ENCODE measurements at places on chromosomes 13 and 19.
A peak's percentile ranks its signal among the peaks of the same experiment; 100 is the strongest.

DNA sequence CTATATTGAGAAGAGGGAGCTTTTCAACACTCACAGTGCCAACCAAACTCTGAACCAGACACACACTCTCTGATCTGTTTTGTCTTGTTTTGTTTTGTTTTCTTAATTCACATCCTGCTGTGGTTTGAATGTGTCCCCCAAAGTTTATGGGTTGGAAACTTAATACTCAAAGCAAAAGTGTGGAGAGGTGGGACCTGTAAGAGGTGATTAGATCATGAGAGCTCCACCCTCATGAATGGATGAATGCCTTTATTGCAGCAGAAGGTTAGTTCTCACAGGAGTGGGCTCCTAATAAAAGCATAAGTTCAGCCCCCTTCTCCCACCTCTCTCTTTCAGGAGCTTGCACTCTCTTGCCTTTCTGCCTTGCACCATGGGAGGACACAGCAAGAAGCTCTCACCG is 957.1 kb downstream of the PCDH9 start:
- no peak for DNase-seq

GRCh38 chr19:48539503-48540096 is 12.4 kb upstream of the SULT2B1 start:
- no peak for DNase-seq

- DNase-seq = no peak
Measured at GRCh38 chr19:38580080-38580479, 37.7 kb downstream of the MAP4K1 start.

DNA sequence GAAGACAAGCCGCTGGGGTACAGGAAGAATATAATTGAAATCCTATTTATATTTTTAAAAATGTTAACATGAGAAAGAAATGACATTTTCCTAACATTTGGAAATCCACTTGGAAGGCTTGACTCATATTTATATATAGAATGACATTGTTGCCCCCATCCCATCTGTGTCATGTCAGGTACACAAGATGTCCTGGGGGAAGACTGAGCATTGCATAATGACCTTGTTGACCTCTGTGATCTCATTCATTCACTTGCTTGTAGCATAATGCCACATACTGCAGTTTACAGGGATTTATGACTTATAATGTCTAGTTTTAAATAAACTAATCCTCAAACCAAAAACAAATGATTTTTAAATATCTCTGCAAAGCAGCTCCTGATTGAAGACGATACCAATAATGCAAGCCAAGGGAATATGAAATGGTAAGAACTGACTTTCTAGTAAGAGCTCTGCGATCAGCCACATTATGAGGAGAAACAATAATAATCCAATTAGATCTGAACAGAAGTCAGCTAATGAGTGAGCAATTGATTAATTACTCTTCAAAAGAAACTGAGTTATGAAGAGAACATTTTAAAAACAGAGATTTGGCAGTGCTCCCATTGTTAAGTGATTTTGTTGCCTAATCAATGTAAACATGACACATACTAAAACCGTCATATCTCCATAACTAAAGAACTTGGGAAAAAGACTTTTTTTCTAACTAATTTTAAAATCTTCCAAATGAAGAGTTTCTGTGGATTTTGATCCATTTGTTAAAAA is 21.2 kb upstream of the VWA8 start:
- no peak for DNase-seq

GRCh38 chr19:800360-801029 is 3.2 kb downstream of the PTBP1 start:
- no peak for DNase-seq

DNA sequence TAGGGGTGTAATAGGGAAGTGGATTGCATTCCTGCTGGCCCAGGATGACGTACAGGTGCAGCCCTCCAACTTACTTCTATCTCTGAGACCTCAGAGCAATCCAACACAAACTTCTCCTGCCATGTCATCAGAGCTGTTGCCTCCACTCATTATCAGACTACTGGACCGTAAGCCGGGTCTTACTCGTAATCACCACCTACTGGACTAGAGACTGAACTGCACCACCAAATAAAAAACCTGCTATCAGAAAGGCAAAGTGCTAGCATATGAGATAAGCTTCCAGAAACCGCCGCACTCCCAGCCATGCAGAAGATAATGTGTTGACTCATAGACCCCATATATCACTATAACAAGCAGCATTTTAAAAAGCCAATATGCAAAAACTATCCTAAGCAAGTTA is 102.0 kb downstream of the SLITRK1 start:
- no peak for DNase-seq

DNA sequence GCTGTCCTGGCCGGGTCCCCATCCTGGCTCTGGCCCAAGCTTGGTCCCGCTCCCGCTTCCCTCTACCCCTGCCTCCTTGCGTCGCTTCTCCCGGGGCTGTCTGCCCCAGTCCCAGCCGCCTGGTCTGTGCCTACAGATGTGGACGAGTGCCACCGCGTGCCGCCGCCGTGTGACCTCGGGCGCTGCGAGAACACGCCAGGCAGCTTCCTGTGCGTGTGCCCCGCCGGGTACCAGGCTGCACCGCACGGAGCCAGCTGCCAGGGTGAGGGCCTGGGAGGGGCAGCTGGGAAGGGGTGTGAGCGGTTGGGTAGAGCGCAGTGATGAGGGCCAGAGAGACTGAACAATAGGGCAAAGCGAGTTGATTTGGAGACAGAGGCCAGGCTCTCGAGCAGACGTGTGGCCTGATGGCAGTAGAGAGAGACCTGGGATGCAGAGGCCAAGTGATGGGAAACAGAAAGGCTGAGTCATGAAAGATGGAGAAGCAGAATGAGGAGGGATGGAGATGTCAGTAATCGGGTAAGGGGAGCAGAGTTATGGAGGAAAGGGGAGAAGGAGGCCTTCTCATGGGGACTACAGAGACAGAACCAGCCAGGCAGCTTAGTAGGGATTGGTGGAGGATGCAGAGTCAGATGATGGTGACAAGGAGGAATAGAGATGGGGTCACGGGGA is 9.4 kb downstream of the LTBP4 start:
- peak; percentile 66 for DNase-seq
